Natural killer cell (primary cell): ENCODE measurements at places on chromosomes 7 and 10. TPM values are rescaled to one million over a fixed set of nuclear protein-coding genes. Genes with fewer than 3 reads are reported as not detected.

EFCAB10 gene
- not detected for total RNA-seq

PLEKHS1 gene
- 0.23 TPM for total RNA-seq

LRRD1 gene
- total RNA-seq: not detected

STOX1 gene
- total RNA-seq: not detected

GRID1 gene
- not detected for total RNA-seq

MARCHF5 gene
- total RNA-seq: 32.9 TPM

RSPH10B2 gene
- 0.12 TPM for total RNA-seq

WDFY4 gene
- total RNA-seq: 1.7 TPM

POLL gene
- 31.4 TPM for total RNA-seq

DNAH11 gene
- 0.39 TPM for total RNA-seq

PPP1R3A gene
- not detected for total RNA-seq

MSMB gene
- total RNA-seq: not detected

LRIT1 gene
- not detected for total RNA-seq

ZNF485 gene
- 1.4 TPM for total RNA-seq

NFE2L3 gene
- 0.68 TPM for total RNA-seq

CYP2E1 gene
- 3.8 TPM for total RNA-seq

ACTL6B gene
- total RNA-seq: not detected

PTPRE gene
- 280 TPM for total RNA-seq

EVX1 gene
- not detected for total RNA-seq

DOCK4 gene
- 0.89 TPM for total RNA-seq

PDE1C gene
- not detected for total RNA-seq

CUX1 gene
- 73.6 TPM for total RNA-seq

OR13A1 gene
- total RNA-seq: not detected

ANKRD30A gene
- total RNA-seq: not detected

CLRN3 gene
- total RNA-seq: not detected

PANK1 gene
- 1.4 TPM for total RNA-seq

FAM25A gene
- not detected for total RNA-seq

GJD4 gene
- not detected for total RNA-seq

OPALIN gene
- total RNA-seq: not detected

ADIRF gene
- total RNA-seq: not detected

GRID2IP gene
- total RNA-seq: 0.40 TPM

HOXA2 gene
- not detected for total RNA-seq

STAG3 gene
- 5.6 TPM for total RNA-seq

SAP25 gene
- total RNA-seq: 25.9 TPM

MYH16 gene
- not detected for total RNA-seq

GNAT3 gene
- total RNA-seq: not detected

WAPL gene
- 51.1 TPM for total RNA-seq

GRM3 gene
- not detected for total RNA-seq
